ENCODE measurements at places on chromosomes 13 and 19.

DNA sequence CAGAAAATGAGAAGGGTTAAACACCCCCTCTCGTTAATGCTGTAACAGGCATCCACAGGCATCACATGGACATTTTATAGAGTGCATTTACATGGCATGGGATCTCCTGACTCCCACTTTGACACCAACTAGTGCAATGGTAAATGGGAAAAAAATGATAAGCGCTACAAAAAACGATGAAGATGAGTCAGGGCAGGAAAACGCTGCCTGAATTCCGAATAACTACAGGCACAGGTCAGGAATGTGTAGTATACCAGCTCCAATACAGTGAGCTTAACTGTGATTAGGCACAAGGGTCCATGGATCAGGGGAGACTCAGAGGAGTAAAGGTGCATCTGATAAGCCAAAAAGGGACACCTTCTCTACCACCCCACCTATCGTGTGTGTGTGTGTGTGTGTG lies 223.6 kb downstream of the FOXO1 start:
- DNase-seq: no peak

- DNase-seq: no peak
Measured at GRCh38 chr13:102901056-102901455, 55.2 kb downstream of the ERCC5 start.

- DNase-seq: no peak
Measured at GRCh38 chr19:4557971-4558941, 1.2 kb downstream of the SEMA6B start.

GRCh38 chr13:22455036-22455435 lies 725.7 kb upstream of the SGCG start:
- no peak for DNase-seq

GRCh38 chr13:32264407-32264806 lies 50.8 kb downstream of the ZAR1L start:
- peak; percentile 21 for DNase-seq

GRCh38 chr19:41376998-41377365 lies 649 bp downstream of the TMEM91 start:
- no peak for DNase-seq

GRCh38 chr13:109747524-109747923 lies 38.9 kb downstream of the IRS2 start:
- no peak for DNase-seq

- no peak for DNase-seq
Measured at GRCh38 chr19:14113762-14114414, 3.7 kb downstream of the PRKACA start.

GRCh38 chr19:48990400-48990799 lies 2.7 kb downstream of the GYS1 start:
- DNase-seq: no peak

DNA sequence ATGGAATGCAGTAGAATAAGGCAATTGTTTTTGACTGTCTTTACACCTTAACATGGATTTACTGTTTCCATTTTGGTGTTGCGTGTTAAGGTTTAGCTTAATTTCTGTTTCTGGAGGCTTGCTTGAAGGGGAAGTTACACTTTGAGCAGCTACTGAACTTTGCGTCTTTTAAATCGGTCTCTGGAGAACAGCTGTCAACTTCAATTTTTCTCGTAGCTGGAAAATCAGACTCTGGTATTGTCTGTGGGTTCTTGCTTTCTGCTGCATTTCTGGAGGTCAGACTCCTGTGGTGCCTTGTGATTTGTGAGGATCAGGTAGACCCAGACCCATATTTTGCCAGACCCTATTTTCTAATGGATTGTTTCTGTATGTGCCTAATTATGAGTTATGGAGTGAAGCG lies 146.7 kb downstream of the ATP8A2 start:
- no peak for DNase-seq

DNA sequence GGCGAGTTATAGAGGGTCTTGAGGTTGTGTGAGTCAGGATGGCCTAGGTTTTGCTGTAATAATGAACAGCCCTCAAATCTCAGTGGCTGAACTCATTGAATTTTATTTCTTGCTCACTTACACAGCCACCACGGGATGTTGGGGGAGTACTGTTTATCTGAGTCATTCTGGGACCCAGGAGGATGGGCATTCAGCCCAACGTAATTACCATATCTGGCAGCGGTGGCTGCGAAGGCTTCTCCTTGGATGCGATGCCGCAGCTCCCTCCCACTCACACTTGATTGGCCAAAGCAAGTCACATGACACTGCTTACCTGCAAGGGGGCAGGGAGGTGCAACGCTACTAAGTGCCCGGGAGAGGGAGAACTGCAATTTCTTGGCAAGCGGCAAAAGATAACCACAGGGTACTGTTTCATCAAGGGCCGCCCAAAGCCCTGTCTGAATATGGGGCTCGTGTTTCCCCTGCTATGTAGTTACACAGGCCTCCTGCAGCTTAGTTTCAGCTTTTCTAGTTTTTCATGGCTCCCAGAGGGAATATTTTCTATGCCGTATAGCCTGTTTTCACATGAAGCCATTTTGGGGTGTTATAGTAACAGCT lies 19.9 kb downstream of the ZSWIM9 start:
- DNase-seq: peak; percentile 51

DNA sequence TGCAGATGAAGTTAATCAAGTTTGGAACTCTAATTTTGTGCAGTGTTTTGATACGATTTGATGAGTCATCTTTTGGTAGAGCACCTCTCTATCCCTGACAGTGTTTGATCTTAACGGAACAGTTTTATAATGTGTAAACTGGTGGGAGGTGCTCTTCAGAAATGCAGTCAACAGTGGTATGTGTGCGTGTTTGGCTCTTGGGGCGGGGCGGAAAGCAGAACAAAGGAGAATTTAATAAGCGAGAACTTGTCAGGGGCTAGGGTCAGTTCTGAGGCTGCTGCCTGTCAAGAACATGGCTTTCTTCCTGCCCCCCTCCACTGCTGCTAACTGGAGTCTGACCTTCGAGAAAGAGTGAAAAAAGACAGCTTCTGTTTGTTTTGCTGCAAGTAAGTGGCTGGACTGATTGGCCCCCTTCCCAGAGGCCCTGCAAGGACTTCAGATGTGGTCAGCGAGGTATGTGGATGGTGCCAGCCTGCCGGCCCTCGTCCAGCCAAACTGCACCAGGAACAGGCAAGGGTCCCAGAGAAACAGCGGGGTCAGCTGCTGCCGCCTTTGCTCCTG lies 40.8 kb downstream of the BBC3 start:
- peak; percentile 66 for DNase-seq

GRCh38 chr13:28494778-28495537 lies at the start of gene FLT1:
TSS of gene FLT1 (minus strand) at chr13:28495128. CDS start at chr13:28494843, 285 bp downstream.
- no peak for DNase-seq

- DNase-seq: no peak
Measured at GRCh38 chr19:56727677-56728076, 56.1 kb upstream of the ZNF835 start.

DNA sequence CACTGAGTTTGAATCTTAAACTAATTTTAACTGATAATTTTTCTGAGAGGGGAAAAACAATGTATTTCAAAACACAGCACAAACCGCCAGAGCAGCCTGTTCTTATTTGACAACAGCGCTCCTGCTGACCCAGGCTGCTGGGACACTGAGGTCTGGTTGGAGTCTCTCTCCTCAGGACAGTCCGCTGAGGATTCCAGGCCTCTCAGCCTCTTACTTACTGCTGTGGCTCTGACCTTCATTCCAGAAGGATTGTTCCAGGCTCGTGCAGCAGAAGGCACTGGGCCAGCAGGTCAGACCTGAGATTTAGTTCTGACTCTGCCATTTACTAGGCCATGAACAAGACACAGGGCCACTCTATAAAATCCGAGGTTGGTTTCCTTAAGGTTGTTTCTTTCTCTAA lies 393.6 kb downstream of the TDRD3 start:
- no peak for DNase-seq

GRCh38 chr13:44232774-44233173 lies 140.8 kb upstream of the SERP2 start:
- no peak for DNase-seq

GRCh38 chr13:33318037-33318436 lies 32.5 kb upstream of the STARD13 start:
- DNase-seq: no peak

DNA sequence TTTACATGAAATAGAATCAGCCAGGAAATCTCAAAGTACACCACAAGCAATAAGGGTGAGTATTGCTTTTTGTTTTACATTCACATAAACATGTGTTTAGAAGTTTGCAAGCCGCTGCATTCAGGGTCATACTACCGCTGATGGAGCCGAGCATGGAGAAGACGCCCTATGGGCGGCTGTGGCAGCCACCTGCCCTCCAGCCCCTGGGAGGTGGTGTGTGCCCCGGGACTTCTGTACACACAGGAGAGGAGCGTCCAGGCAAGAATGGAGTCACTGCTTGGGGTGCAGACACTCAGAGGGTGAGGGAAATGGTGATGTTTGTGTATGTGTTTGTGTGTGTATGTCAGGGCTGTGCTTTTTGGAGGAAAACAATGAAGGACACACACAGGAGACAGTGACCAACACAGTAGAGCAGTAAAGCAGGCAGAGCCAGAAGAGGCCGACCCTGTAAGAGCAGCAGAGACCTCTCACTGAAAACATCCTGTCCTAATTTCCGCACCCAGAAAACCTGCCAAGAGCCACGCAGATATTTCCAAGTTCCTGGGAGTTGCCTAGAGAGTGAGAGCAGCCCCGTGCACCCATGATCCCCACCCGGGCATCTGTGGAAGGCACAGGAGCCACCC lies 108.1 kb upstream of the GJB6 start:
- no peak for DNase-seq

- DNase-seq: no peak
Measured at GRCh38 chr13:104701591-104701990, 1635.4 kb upstream of the SLC10A2 start.

- no peak for DNase-seq
Measured at GRCh38 chr19:13726323-13726722, 38.0 kb upstream of the MRI1 start.

GRCh38 chr19:10374931-10375330 lies 5.4 kb downstream of the TYK2 start:
- no peak for DNase-seq

- no peak for DNase-seq
Measured at GRCh38 chr19:41386442-41386841, 10.1 kb downstream of the TMEM91 start.

DNA sequence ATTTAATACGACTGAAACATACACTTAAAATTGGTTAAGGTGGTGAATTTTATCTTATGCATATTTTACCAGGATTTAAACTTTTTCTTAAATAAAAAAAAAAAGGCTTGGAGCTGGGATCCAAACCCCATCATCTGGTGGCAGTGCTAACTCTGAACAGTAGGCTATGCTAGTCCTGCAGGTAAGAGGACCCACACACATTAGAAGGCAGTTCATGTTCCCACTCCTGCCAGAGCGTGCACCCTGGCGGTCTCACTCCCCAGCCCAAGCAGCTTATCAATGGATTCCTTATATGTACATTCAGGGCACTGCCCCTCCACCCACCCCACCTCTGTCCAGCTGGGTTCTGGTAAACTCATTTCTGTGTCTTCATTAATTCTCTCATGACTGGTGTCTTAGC lies 31.3 kb upstream of the CEBPA start:
- no peak for DNase-seq

All from fibroblast of the conjunctiva (primary cell).